ENCODE measurements at places on chromosomes 1 and 21. TPM values are rescaled to one million over a fixed set of nuclear protein-coding genes. Genes with fewer than 3 reads are reported as not detected.

KIF14 gene
- total RNA-seq = 0.10 TPM

C1QTNF12 gene
- 0.50 TPM for total RNA-seq

RAP1GAP gene
- total RNA-seq = 3.4 TPM

TMPRSS3 gene
- not detected for total RNA-seq

HSD3B1 gene
- not detected for total RNA-seq

FCRL2 gene
- not detected for total RNA-seq

CLCNKA gene
- 0.15 TPM for total RNA-seq

MXRA8 gene
- 16.8 TPM for total RNA-seq

SV2A gene
- 0.22 TPM for total RNA-seq

NPHS2 gene
- total RNA-seq = not detected

RXRG gene
- total RNA-seq = 2.2 TPM

VANGL2 gene
- 2.6 TPM for total RNA-seq

CNR2 gene
- not detected for total RNA-seq

CYP4Z1 gene
- 0.30 TPM for total RNA-seq

FCER1G gene
- total RNA-seq = 24.8 TPM

BLZF1 gene
- total RNA-seq = 24.2 TPM

DMBX1 gene
- not detected for total RNA-seq

FCRL5 gene
- 0.17 TPM for total RNA-seq

ZNF683 gene
- total RNA-seq = not detected

ATP5PO gene
- 850 TPM for total RNA-seq

IGSF9 gene
- total RNA-seq = 0.79 TPM

MAP10 gene
- 2.6 TPM for total RNA-seq

TNNT2 gene
- total RNA-seq = 10,350 TPM

All from left ventricle myocardium superior (tissue), 1 donor.